Breast epithelium (tissue), 4 donors: ENCODE measurements at places on chromosomes 6 and 20.
A peak's percentile ranks its signal among the peaks of the same experiment; 100 is the strongest.

DNA sequence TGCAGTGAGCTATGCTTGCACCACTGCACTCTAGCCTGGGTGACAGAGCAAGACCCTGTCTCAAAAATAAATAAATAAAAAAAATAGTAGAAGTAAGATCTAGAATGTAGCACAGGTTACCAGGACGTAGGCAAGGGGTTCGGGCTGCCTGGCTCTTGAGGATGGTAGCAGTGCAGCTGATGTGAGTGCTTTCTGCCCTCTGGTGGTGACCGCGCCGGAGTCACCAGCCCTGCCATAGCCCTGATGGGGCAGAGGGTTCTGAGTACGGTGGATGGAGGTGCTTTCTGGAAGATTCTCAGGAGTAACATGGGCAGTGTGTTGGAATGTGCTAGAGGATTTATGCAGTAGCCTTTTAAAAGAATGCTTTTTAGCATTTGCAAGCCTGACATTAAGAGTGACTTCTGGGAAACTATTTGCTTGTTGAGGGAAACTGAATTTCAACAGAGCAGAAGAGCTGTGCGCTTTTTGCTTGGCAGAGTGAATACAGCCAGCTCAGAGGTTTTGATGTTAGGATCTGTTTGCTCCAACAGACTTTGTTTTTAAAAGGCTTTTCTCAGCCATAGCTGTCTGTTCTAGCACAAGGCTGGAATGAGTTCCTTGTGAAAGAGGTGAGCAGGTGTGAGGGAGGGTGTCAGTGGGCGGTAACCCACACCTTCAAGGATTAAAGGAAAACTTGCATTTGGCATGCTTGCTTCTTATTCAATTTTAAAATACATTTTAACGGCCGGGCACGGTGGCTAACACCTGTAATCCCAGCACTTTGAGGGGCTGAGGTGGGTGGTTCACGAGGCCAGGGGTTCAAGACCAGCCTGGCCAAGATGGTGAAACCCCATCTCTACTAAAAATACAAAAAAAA is 65.9 kb downstream of the PTPN1 start:
- H3K27ac ChIP-seq = no peak overlapping the region
- no peaks in the 10 kb centered on the region for H3K4me1 ChIP-seq
- H3K36me3 ChIP-seq = no peaks in the 10 kb centered on the region
- no peaks in the 10 kb centered on the region for H3K27me3 ChIP-seq

GRCh38 chr6:73719046-73719445 is 23.0 kb downstream of the CD109 start:
- H3K27ac ChIP-seq = no peak overlapping the region
- no peaks in the 10 kb centered on the region for H3K36me3 ChIP-seq
- no peak overlapping the region for H3K4me3 ChIP-seq
- no peaks in the 10 kb centered on the region for H3K4me1 ChIP-seq
- H3K27me3 ChIP-seq = no peaks in the 10 kb centered on the region
- no peak for DNase-seq

DNA sequence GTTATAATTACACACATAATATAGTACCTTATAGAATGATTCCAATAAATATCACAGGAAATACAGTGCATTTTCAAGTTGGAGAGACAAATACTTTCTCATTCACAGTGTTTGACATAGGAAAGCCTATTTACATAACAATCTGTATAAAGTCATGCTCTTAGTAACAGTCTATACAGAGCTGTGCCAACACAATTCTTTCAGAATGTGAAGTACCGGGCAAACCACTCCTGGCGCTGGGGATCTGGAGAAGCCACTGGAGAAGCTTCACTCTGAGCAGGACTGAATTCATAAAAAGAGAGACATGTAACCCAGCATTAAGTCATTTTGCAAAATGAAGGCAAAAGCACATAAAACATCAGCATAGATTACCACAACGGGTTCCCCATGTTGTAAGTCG is 24.9 kb upstream of the MCM9 start:
- no peak overlapping the region for H3K4me3 ChIP-seq
- H3K27ac ChIP-seq = no peak overlapping the region
- H3K4me1 ChIP-seq = no peaks in the 10 kb centered on the region
- no peaks in the 10 kb centered on the region for H3K36me3 ChIP-seq
- H3K27me3 ChIP-seq = no peaks in the 10 kb centered on the region

GRCh38 chr6:44268095-44268628 is 2.1 kb upstream of the TMEM151B start:
- peaks cover 14% of the 10 kb centered on the region for H3K27me3 ChIP-seq
- no peak overlapping the region for H3K4me3 ChIP-seq
- no peaks in the 10 kb centered on the region for H3K36me3 ChIP-seq
- peaks cover 12% of the 10 kb centered on the region for H3K4me1 ChIP-seq
- H3K27ac ChIP-seq = no peak overlapping the region

DNA sequence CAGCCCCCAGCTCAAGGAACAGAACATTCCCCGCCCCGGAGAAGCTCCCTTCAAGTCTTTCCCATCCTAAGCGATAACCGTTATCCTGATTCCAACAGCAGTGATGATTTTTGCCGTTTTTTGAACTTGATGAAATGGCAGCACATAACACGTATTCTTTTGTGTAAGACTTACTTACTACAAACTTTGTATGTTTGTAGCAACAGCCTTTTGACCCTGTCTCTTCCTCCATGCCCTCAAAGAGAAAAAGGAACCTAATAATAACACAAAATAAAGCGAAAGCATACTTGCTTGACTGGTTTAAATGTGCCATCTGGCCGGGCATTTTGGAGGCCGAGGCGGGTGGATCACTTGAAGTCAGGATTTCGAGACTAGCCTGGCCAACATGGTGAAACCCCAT is 26.4 kb upstream of the SLC9A8 start:
- no peaks in the 10 kb centered on the region for H3K4me1 ChIP-seq
- no peak overlapping the region for H3K4me3 ChIP-seq
- no peaks in the 10 kb centered on the region for H3K27me3 ChIP-seq
- no peak overlapping the region for H3K27ac ChIP-seq

DNA sequence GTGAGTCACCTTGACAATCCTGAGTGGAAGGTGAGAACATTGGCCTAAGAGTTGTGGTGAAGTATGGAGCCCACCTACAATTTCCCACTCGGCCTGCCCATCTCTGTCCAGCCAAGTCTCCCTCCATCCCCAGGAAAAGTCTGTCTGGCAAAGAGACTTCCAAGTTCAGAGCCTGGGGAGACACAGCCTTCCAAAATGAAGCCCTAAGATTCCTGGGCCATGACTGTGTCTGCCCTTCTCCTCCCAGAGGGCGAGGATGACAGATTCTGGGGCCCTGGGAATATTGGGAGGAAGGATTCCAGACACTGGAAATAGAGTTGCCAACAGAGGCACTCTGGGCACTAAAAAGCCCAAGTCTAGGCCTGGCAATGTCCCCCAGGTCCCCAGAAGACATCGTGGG is 176.8 kb downstream of the NFATC2 start:
- DNase-seq = no peak
- H3K27me3 ChIP-seq = no peaks in the 10 kb centered on the region
- no peaks in the 10 kb centered on the region for H3K36me3 ChIP-seq
- H3K27ac ChIP-seq = peak overlapping the region; percentile 82

GRCh38 chr6:82178077-82178758 is 69.3 kb downstream of the IBTK start:
- no peak for DNase-seq
- no peak overlapping the region for H3K4me3 ChIP-seq
- H3K36me3 ChIP-seq = peaks cover 9% of the 10 kb centered on the region
- H3K27me3 ChIP-seq = no peaks in the 10 kb centered on the region
- H3K4me1 ChIP-seq = no peaks in the 10 kb centered on the region
- H3K27ac ChIP-seq = no peak overlapping the region

DNA sequence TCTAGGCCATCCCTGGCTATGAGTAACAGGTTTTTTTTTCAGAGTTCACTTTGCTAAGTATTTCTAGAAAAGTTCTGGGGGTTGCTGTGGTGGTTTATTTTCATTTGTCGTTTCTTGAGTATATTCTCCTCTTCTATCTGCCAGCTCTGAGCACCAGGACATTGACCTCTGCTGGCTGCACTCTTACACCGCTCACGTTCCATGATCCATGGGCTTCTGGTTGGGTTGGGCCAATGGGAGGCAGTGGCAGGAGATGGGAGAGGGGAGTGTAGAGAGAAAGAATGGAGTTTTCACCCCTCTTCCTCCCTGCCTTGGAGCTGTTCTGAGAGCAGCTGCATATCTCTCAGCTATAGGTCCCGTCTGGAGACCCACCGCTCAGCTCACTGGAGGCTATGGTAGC is 161.0 kb upstream of the ATXN1 start:
- H3K36me3 ChIP-seq = no peaks in the 10 kb centered on the region
- no peaks in the 10 kb centered on the region for H3K4me1 ChIP-seq
- no peak overlapping the region for H3K27ac ChIP-seq
- DNase-seq = no peak
- no peak overlapping the region for H3K4me3 ChIP-seq

GRCh38 chr20:916825-917224 is 691 bp upstream of the ANGPT4 start:
- DNase-seq = no peak
- no peaks in the 10 kb centered on the region for H3K4me1 ChIP-seq
- H3K27me3 ChIP-seq = peaks cover 12% of the 10 kb centered on the region
- no peaks in the 10 kb centered on the region for H3K36me3 ChIP-seq

GRCh38 chr6:104227508-104227907 is 632.2 kb downstream of the HACE1 start:
- no peaks in the 10 kb centered on the region for H3K27me3 ChIP-seq
- H3K4me1 ChIP-seq = no peaks in the 10 kb centered on the region
- DNase-seq = no peak
- no peak overlapping the region for H3K27ac ChIP-seq
- no peaks in the 10 kb centered on the region for H3K36me3 ChIP-seq
- H3K4me3 ChIP-seq = no peak overlapping the region
